Omental fat pad (tissue), 4 donors: ENCODE measurements at places on chromosomes 5 and 9. TPM values are rescaled to one million over a fixed set of nuclear protein-coding genes. Genes with fewer than 3 reads are reported as not detected.

DNA sequence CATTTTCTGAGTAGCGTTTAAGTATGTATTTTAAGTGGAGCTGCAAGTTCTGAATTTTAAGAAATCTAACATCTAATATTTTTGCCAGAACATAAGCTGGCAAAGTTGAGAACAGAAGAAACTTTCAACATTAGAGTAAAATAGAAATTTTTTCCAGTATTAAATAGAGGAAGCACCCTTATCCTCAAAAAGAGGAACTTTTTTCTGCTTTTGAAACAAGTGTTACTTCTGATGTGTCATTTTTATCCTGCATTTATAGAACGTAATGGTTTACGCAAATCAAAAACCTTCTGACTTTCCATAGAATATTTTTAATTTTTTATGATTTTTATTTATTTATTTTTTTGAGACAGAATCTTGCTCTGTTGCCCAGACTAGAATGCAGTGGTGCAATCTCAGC, 21.8 kb downstream of the ZBED3 start:
- DNase-seq: no peak

- peak; percentile 29 for DNase-seq
Observed at GRCh38 chr5:37668524-37669047, 171.3 kb downstream of the GDNF start.

GRCh38 chr9:127159949-127160610, 37.6 kb upstream of the ANGPTL2 start:
- no peak for DNase-seq

DNA sequence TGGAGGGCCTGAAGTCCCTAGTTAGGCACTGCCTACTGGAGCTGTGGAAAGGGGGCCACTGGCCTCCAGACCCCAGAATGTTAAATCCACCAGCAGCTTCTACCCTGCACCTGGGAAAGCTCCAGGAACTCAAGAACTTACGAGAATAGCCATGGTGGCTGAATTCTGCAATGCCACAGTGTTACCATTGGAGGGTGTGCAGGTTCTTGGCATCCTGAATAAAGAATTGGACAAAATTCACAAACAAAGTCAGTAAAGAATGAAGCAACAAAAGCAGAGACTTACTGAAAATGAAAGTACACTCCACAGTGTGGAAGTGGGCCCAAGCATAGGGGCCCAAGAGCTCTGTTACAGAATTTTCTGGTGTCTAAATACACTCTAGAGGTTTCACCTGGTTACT, 107.0 kb downstream of the PRDM9 start:
- DNase-seq: no peak

DNA sequence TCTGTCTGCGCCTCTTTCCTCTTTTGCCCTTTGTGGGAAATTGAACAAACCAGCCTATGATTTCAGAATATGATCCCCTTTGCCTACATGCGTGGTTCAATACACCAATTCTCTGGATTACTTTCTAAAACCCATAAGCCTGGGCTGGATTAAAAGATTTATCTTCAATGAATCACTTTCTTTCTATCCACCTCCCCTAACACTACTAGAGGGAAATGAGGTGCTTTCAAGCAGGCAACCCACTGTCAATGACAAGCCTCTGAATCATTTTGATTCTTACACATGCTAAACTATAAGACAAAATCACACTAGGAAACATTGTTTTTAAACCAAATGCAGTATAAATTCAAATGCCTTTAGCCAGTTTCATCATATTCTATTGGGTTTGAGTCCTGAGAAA, 257.5 kb downstream of the AGTPBP1 start:
- no peak for DNase-seq

DNA sequence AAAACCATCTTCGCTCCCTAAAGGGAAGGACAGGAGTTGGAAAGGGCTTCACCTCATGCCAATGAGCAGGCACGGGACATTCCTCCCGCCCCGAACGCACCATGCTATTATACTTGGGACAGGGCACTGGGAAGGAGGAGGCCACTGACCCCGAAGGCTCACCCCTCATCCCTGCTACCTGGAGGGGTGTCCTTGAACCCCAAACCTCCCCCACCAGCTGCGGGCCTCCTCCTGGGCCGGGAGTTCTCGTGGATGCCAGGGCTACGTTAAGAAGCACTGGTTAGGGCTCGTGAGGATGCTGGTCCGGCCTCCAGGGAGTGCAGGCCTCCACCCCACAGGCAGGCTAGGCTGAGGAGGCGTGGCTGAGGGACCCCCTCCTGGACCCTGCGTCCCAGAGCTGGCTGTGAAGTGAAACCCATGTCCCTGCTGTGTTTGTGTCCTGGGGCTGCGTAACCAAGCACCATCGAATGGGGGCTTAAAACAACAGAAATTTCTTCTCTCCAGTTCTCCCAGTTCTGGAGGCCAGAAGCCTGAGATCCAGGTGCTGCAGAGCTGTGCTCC, 111.0 kb upstream of the SARDH start:
- no peak for DNase-seq

DNA sequence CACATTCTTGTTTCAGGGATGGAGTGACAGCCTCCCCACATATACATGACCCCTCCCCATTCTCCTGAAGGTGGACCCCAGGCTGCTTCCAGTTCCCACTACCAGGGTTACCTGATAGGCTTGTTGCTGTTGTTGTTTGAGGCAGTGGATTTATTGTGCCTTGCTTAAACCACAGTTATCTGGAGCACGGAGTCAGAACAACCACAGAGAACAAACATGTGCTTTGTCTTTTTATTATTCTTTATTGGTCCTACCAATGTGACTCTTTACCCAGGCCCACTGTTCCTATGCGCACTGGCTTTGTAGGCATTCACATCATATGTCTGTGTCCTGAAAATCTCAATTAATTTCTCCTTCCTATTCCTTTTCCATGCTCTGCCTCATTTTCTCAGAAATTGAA, 41.2 kb upstream of the IPPK start:
- no peak for DNase-seq

GRCh38 chr9:6086006-6086655, 70.7 kb upstream of the RANBP6 start:
- DNase-seq: no peak

- DNase-seq: no peak
Observed at GRCh38 chr5:150554857-150555256, 46.9 kb downstream of the NDST1 start.

GRCh38 chr5:10201223-10201868, 48.3 kb downstream of the ATPSCKMT start:
- DNase-seq: no peak

- DNase-seq: no peak
Observed at GRCh38 chr5:151810897-151811296, 39.1 kb downstream of the G3BP1 start.

DNA sequence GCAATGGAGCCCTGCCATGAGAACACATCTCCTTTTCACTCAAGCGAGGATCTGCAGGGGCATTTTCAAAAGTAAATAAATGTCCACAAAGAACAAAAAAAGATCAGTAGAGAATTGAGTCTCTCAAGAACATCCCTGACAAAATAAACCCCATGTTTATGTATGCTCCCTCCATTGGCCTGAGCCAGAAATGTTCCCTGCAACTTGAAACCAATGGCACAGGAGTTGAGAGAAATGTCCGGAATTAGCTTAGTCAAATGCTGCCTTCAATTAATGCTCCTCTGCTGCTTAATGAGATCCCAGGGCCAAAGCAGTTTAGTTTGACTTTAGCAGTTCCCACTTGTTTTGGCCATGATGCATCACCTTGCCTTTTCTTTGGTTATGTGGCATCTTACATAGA, 238.3 kb downstream of the EBF1 start:
- no peak for DNase-seq

- DNase-seq: no peak
Observed at GRCh38 chr5:170597109-170597751, 93.4 kb downstream of the KCNIP1 start.

The SV2C gene
- total RNA-seq: 0.16 TPM

The SLC9A3 gene
- total RNA-seq: 1.0 TPM

The ARHGEF37 gene
- 5.3 TPM for total RNA-seq

The DOK3 gene
- total RNA-seq: 17.4 TPM

The LECT2 gene
- total RNA-seq: not detected

The SPINK13 gene
- total RNA-seq: not detected

The ABHD17B gene
- 18.3 TPM for total RNA-seq

The TEX48 gene
- not detected for total RNA-seq

The NIM1K gene
- 0.19 TPM for total RNA-seq
